ENCODE measurements at places on chromosomes 11 and 22.

DNA sequence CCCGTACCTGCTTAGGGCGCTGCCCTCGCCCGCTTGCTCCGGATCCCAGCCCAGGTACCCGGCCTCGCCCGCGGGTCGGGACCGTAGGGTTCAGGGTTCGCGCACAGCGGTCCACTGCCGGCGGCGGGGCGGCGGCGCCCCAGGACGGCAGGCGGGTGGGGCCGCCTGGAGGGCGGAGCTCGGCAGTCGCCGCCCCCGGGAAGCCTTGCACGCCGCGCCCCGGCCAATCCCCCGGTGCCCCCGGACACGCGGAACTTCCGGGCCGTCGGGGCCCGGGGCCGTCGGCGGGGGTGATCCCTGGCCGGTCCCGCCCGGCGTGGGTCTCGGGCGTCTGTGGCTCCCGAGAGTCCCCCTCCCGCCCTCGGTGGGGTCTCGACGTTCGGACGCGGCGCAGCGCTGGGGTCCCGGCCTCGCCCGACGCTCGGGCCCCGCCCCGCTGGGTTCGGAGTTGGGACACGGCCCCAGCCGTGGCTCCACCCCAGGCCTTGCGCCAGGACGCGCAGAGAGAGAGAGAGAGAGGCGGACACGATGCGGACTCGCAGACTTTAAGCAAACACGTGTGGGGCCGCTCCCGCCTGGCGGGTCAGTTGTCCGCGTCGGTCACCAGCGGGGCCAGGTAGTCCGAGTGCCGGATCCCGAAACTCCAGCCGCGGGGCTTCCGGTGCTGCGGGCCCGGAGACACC lies at the start of gene TYMP:
Gene TYMP, minus strand, starts transcription at position 116 of the 683 bp plus-strand sequence. CDS start 303 bp downstream, outside the sequence.
- DNase-seq, result peak; percentile 81

- DNase-seq, result no peak
These were observed 67.4 kb downstream of the ANO3 start for GRCh38 chr11:26399336-26399735.

DNA sequence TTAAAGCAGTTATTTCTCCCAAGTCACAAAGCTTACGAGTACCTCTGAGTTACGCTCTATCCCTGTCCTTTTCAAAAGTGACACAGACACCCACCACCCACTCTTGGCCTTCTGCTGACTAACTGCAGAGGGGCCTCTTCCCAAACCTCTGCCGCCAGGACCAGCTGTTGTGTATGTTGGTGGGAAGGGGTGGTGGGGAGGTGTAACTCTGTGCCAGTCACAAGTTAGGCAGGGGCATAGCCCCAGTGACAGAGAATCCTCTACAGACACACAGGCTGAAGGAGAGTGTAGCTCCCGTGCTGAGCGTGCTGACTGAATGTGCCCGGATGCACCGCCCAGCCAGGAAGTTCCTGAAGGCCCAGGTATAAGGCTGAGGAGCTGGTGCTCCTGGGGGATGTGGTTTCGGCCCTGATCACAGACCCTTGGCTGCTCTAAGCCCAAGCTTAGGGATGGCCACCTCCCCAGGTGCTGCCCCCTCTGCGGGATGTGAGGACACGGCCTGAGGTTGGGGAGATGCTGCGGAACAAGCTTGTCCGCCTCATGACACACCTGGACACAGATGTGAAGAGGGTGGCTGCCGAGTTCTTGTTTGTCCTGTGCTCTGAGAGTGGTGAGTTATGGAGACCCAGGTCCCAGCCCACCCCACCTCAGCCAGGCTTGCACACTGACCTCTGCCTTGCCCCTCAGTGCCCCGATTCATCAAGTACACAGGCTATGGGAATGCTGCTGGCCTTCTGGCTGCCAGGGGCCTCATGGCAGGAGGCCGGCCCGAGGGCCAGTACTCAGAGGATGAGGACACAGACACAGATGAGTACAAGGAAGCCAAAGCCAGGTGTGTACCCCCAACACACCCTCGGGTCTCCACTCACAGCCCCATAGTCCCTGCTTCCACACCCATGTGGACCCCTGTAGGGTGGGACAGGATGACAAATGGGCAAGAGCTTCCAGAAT lies 4.9 kb downstream of the RIC8A start:
- DNase-seq, result no peak

- no peak for DNase-seq
These were observed 12.0 kb downstream of the ALG12 start for GRCh38 chr22:49906071-49906798.

Measured in MV-4-11 (cell line).